ENCODE measurements at places on chromosomes 6 and 20. TPM values are rescaled to one million over a fixed set of nuclear protein-coding genes. Genes with fewer than 3 reads are reported as not detected.

FGD2 gene
- 14.9 TPM for total RNA-seq

ADGRF5 gene
- total RNA-seq: 61.7 TPM

FOXA2 gene
- 4.3 TPM for total RNA-seq

EMILIN3 gene
- 0.45 TPM for total RNA-seq

HLA-DRB1 gene
- 19.5 TPM for total RNA-seq

GABBR1 gene
- 34.3 TPM for total RNA-seq

OPRM1 gene
- not detected for total RNA-seq

BPIFB4 gene
- not detected for total RNA-seq

DNA sequence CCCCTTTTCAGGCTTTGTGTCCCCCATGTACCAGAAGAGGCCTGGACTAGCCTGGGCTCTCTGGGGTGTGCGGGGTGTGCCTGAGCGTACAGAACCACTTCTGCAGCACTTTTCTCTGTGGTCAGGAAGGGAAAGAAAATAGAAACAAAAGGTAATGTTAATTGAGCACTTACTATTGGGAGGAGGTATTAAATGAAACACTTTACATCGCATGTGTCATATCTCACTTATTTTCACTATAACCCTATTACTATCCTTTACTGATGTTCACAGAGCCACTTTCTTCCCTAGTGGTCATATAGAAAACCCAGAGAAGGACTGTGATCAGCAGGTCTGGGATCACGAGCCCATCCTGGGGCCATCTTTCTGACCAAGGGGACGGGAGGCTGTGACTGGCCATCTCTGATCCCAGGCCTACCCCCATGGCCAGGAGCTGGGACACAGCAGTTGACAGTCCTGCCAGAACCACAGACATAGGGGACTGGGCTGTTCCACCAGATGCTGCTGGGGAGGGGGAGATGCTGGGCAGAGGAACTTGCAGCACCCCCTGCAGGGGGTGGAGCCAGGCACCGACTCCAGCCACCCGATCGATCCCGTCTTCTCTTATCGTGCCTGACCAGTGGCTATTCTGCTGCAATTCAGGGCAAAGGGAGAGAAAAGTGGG is 107.6 kb downstream of the VEGFA start:
- peaks cover 71% of the 10 kb centered on the region for H3K4me1 ChIP-seq
- no peak overlapping the region for H3K4me3 ChIP-seq
- peak overlapping the region; percentile 89 for H3K27ac ChIP-seq
- no peaks in the 10 kb centered on the region for H3K36me3 ChIP-seq

- peaks cover 48% of the 10 kb centered on the region for H3K4me1 ChIP-seq
- no peaks in the 10 kb centered on the region for H3K36me3 ChIP-seq
- no peak overlapping the region for H3K27ac ChIP-seq
- no peaks in the 10 kb centered on the region for H3K27me3 ChIP-seq
- DNase-seq: no peak
Observed at GRCh38 chr20:57716202-57716601, 6.4 kb upstream of the PMEPA1 start.

DNA sequence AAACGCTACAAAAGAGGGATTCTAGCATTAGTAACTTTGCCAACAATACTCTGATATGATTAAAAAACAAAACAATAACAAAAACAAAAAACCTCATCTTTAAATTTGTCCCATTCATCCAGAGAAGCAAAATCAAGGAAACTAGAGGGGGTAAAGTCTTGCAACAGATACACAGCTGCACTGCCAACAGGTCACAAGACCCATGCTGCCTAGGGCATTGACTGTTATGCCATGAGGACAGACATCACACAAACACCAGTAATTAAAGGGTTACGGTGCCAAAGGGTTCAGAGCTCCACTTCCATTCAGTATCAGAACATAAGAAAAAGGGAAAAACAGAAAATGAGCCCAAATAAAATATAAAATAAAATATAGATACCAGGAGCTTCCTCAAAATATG is 1.6 kb downstream of the TBC1D20 start:
- H3K36me3 ChIP-seq: no peaks in the 10 kb centered on the region
- H3K27ac ChIP-seq: peak overlapping the region; percentile 40
- peak; percentile 25 for DNase-seq
- peaks cover 23% of the 10 kb centered on the region for H3K4me1 ChIP-seq
- H3K27me3 ChIP-seq: no peaks in the 10 kb centered on the region
- H3K4me3 ChIP-seq: no peak overlapping the region

GRCh38 chr6:168374051-168374502 is 54.5 kb upstream of the DACT2 start:
- H3K27me3 ChIP-seq: no peaks in the 10 kb centered on the region
- no peaks in the 10 kb centered on the region for H3K36me3 ChIP-seq
- H3K4me1 ChIP-seq: no peaks in the 10 kb centered on the region
- no peak overlapping the region for H3K4me3 ChIP-seq

DNA sequence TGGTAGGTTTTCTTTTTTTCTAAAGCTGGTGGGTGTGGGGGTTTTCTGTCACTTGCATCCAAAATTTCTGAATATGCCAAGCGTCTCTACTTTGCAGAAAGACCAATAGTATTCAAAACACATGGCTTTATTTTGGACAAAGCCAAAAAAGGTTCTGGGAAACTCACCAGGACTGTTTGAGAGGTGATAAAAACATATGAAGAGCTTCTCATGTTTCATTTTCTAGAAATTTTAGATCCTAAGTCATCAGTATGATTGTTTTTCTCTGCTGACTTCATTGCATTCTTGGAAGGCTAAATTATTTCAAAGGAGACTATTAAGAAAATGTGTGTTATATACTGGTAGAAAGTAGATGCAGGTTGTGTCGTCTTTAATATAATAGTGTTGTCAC is 51.3 kb downstream of the GCLC start:
- no peak for DNase-seq
- peaks cover 3% of the 10 kb centered on the region for H3K36me3 ChIP-seq
- no peaks in the 10 kb centered on the region for H3K27me3 ChIP-seq
- H3K4me3 ChIP-seq: no peak overlapping the region
- peaks cover 3% of the 10 kb centered on the region for H3K4me1 ChIP-seq

GRCh38 chr6:121759370-121759769 is 323.9 kb downstream of the GJA1 start:
- H3K27ac ChIP-seq: no peak overlapping the region
- H3K36me3 ChIP-seq: no peaks in the 10 kb centered on the region
- no peaks in the 10 kb centered on the region for H3K4me1 ChIP-seq
- H3K4me3 ChIP-seq: no peak overlapping the region
- DNase-seq: no peak

DNA sequence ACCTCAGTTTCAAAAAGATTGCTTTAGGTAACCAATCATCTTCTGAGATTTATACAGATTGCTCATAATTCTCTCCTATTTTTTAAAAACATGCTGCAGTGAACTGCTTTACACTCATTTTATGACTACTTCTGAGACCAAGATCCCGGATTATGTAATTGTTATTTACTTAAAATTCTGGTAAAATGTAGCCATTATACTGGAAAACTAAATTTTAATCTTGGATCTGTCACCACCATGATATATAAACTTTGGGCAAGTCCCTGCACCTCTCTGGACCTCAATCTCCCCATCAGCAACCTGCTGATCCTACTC is 477 bp upstream of the PROCR start:
- no peaks in the 10 kb centered on the region for H3K36me3 ChIP-seq
- no peak for DNase-seq
- peak overlapping the region; percentile 77 for H3K27ac ChIP-seq

DNA sequence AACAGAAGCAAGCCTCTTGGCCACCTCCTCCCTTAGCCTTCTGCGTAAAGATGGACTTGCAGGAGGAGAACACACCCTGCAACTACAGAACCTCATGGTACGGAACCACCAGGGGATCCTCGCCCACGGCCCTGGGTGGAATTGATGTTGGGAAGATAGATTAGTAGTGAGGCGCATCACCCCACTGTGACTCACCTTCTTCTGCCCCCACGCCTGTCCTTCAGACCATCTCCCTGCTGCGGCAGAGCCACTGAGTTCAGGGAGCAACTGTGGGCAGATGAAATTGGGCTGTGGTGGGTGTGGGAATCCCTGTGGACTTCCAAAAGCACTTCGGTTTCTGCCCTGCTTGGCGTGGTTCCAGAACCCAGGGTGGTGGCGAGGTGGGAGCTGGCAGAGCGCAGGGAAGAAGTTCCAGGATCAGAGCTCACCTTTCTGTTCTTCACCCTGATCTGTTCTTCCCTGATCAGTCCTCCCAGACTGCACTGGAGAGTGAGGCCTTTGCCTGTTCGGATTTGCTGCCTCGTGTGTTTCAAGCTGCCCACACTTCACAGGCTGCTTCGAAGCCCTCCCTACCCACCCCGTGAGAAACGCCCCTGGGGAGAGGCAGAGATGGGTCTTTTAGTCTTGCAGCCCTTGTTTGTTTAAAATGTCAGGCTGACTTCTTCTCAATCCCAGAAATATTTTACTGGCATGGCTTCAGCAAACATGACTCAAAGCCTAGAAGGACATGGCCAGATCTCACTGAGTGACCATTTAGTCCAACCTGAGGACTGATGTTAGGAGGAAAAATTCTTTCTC is 92.8 kb upstream of the MLN start:
- H3K27me3 ChIP-seq: no peaks in the 10 kb centered on the region
- no peak for DNase-seq
- no peaks in the 10 kb centered on the region for H3K4me1 ChIP-seq
- no peak overlapping the region for H3K27ac ChIP-seq
- H3K36me3 ChIP-seq: no peaks in the 10 kb centered on the region

- no peak overlapping the region for H3K27ac ChIP-seq
- H3K4me1 ChIP-seq: no peaks in the 10 kb centered on the region
- no peak overlapping the region for H3K4me3 ChIP-seq
- H3K36me3 ChIP-seq: no peaks in the 10 kb centered on the region
- no peaks in the 10 kb centered on the region for H3K27me3 ChIP-seq
Observed at GRCh38 chr6:57130661-57131177, 40.7 kb downstream of the ZNF451 start.

Measured in thyroid gland (tissue), 4 donors.